ENCODE measurements at places on chromosomes 7 and 10.

- no peak for DNase-seq
Observed at GRCh38 chr7:47677664-47678063, 95.8 kb upstream of the TNS3 start.

DNA sequence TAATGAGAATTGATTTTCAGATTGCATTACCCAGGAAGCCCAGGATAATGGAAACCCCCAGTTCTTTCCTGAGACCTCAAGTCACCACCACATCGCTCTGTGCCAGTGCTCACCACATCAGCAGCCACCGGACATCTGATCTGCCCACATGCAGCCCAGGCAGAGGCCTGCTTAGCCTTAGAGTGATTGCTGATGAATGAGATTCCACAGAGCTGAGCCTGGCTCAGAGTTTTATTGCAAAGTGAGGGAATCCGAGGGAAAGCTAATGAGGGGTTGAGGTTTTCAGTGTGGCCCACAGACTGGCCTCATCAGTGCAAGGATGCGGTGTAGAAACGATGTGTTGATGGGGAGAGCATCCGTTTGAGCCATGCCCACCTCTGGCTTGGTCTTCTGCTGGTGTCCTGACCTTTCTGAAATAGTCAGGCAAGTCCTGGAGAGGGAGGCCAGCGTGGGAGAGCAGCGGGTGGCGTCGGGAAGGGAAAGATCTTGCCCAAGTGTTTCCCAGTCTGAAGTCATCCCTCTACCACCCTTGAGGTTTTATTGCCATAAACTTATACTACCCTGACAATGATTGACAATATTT lies 120.3 kb downstream of the ITIH5 start:
- no peak for DNase-seq

- DNase-seq = no peak
Observed at GRCh38 chr7:90834771-90835170, 238.7 kb downstream of the CDK14 start.

DNA sequence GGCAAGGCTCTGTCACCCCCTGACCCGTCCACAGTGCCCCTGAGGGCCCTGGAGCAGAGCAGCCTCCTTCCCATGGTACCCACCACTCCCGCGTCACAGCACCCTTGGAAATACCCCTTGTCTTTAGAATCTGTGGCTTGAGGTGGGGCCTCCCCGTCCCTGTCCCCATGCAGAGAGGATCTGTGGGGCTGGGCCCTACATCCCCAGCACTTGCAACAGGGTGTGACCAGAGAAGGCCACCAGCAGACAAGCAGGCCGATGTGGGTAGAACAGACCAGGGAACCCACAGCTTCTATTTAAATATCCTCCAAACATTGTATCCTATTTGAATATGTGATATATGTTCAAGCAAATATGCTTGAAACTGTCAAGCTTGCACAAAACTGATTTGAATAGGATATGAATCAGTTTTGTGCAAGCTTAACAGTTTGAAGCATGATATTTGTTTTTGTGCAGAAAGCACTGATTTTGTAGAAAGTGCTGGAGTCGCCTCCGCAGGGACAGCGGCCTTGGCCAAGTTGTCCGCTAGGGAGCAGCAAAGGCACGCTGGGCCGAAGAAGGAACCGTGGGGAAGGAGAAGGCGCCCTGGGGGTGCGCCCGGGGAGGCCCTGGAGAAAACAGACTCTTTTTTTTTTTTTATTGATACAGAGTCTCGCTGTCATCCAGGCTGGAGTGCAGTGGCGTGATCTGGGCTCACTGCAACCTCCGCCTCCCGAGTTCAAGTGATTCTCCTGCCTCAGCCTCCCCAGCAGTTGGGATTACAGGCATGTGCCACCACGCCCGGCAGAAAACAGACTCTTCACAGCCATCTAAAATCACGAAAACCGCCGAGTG lies 2.2 kb downstream of the CFAP46 start:
- DNase-seq = no peak

DNA sequence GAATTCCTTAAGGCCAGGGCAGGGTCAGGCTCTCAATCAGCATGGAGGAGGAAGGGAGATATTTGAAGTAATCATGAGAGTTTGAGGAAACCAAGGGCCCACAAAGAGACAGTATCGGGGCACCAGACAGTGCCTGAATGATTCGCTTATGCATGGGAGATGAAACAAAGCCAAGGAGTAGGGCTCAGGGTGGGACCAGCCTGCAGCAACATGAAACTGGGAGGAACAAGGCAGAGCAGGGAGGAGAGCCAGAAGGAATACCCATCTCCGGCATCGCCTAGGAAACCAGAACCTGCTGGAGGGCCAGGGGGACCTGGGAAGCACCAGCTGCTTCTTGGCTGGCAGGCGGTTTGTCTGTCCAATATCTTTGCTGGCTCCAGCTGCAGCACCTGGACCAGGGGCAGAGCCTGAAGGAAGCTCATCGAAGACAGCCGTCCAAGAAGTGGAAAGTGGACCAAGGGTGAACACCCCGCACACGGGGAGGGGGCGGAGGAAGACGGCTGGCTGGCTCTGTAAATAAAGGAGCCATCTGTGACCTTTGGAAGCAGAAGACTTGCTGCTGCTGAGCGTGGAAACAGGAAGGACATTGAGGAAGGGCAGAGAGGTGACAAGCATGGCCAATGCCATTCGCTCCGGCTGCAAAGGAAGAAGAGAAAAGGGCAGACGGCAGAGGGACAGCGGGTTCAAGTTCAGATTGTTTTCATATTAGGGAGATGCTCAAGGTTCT lies 34.4 kb upstream of the ECHDC3 start:
- no peak for DNase-seq

DNA sequence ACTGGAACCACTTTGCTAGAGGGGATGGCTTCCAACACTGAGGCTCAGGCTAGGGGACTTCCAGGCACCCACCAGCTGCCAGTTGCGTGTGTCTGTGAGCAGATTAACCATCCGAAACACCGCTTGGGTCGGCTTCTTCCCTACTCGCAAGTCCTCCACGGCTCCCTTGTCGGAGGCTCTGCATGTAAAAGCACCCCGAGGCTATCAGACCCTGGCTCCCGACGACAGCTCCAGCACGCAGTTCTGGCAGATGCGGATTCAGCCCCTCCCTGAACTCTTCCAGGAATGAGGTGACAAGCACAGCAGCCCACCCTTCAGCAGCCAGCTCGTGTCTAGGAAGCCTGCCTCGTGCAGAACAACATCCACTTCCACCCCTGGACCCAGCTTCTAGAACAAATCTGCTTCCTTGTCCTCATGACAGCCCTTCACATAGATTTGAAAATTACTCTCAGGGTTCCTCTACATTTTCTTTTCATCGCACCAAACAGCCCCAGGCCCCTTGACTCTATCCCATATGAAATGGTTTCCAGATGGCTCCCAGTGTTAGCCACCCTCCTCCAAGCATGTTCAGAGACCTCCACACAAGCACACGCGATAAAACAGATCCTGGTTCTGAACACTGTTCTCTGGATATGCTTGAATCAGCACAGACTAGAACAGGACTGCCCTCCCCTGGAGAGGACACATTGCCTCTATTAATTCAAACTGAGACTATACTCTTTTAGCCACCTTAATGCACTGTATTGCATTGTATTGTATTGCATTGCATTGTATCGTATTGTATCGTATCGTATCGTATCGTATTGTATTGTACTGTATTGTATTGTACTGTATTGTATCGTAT lies 44.6 kb downstream of the SLIT1 start:
- no peak for DNase-seq

DNA sequence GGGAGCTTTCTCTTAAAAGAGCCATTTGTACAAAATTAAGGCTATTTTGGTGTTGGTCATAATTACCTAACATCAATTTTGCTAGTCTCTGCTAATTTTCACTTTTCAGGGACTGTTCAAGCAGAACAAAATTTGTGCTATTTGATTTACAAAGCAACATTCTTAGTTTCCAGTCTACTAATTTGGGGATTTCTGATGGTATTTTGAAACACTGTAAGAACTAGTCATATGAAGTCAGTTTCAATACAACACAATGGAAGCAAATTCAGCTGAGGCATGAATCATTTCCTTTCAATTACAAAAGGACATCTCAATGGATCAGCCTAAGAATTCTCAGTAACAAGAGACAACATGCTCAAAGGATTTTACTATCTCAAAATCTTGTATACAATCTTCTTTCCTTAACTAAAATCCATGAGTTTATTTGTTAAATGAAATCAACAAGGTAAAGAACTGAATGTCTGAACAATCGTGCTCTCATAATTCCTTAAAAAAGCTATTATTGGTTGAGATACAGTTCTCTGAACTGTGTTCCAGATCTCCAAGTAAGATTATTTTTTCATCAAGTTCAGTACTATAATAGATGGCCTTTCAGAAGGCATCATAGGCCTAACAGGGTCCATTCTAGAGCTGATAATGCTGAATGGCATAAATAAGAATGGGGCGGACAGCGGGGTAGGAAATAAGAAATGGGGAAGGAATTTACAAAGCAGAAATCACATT lies 144.6 kb downstream of the NRCAM start:
- no peak for DNase-seq

GRCh38 chr7:16514271-16514670 lies 12.4 kb upstream of the LRRC72 start:
- DNase-seq = no peak

DNA sequence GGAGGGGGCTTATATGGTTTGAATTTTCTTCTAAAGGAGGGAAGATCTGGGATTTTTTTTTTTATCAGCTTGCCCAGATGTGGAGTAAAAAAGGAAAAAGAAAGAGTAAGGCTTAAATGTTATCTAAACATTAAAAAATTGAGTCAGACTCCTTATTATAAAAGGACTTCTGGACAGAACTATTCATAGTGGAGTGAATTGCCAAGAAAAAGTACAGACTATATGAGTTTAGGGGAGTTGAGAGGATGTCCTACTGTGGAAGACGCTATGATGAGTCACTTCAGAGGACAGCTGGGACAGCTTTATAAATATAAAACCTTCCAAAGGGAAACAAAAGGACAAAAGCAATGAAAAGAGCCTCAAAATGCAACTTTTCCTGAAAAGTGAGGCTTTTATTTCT lies 73.0 kb downstream of the TFPI2 start:
- no peak for DNase-seq

DNA sequence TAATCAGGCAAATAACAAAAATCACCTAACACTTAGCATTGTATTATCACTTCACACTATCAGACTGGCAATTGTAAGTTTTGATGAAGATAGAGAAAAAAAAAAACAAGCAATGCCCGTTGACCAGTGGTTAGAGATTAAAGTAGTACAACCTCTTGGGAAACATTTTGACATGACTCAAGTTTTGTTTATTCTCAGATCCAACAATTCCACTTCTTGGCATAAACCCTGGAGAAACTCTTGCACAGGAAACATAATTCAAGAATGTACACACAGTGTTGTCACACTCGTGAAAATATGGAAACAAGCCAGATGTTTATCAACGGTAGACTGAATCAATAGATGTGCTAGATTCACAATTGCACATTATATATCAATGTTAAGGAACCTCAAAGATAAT lies 37.2 kb downstream of the FRMD4A start:
- DNase-seq = no peak

- no peak for DNase-seq
Observed at GRCh38 chr10:52437205-52437646, 123.1 kb downstream of the DKK1 start.

- no peak for DNase-seq
Observed at GRCh38 chr10:123564631-123565030, 101.5 kb upstream of the GPR26 start.

DNA sequence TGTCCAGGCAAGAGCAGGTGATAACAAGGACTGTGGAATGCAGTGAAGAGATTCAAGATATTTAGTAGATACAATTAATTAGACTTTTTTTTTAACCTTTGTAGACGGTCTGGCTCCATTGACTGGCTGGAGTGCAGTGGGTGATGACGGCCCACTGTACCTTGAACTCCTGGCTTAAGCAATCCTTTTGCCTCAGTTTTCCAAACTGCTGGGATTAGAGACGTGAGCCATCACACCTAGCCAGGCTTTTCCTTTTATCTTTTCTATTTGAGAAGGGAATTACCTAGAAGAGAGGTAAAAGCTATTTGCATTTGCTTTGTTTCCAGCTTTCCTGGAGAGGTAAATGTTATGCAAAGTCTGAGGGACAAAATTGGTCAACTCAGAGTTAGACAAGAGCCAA lies 213.0 kb upstream of the MAGI2 start:
- no peak for DNase-seq

DNA sequence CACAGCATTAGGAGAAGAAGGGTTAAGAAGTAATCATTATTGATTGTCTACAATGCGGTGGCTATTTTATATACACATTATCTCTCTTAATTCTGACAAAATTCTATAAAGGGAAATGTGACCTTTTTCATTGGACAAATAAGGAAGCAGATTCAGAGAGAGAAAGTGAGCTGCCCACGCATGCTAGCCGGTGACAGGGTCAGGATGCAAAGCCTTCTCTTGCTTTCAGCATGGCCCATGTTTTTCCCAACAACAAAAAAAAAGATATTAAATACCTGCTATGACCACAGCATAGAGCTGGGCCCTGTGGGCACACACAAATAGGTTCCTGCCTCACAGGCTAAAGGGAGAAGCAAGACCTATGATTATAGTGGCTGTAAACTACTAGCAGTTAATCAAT lies 66.8 kb downstream of the PPP1R3C start:
- DNase-seq = no peak

DNA sequence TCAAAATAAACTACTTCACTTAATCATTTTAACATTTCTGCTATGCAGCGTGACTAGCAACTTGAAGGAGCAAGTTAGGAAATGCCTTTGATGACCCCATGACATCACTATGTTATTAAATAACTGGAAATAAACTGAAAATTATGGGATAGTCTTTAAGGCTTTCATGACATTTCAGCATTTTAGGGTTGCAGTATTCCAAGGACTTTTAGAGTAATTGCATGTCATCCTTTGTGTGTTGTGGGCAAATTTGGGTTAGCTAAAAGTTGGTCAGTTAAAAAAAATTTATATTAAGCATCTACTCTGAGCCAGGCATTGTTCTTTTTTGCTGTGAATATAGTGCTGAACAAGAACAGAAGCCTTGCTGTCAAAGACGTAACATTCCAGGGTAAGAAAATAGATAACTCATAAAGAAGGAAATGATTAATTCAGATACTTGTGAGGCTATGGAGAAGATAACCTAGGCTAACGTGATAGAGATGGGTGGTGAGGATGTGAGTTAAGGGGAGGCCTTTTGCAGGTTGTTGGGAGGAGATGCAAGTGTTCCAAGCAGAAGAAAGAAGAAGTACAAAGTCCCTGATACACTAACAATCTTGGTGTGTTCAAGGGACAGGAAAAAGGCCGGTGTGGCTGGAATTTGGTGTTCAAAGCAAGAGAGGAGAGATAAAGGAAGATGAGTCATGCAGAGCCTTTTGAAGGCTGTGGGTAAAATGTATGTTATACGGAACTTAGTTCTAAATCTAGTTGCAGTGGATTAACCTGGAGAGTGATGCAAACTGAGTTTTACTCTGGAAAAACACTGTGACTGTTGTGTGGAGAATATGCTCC lies 610.2 kb downstream of the AUTS2 start:
- no peak for DNase-seq

- no peak for DNase-seq
Observed at GRCh38 chr10:28410420-28411135, 107.7 kb upstream of the MPP7 start.

DNA sequence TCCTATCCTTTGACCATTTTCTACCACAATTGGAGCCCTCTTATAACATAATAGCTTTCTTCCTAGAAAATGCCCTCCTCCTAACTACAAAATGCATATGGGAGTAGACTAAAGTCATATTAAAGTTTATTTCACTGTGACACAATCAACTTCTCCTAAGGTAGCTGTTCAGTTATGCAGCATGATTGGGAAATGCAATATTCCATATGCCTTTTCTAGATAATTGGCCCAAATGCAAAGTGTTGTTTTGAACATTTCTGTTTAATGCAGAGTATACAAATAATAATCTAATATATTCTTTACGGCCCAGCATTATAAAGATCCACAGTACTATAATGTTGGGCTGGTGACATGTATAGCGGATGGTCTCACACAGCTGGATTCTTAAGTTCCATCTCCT lies 205.1 kb downstream of the RAPGEF5 start:
- DNase-seq = no peak
